Heart right ventricle (tissue), 16 donors: ENCODE measurements at places on chromosomes 12 and 14.

DNA sequence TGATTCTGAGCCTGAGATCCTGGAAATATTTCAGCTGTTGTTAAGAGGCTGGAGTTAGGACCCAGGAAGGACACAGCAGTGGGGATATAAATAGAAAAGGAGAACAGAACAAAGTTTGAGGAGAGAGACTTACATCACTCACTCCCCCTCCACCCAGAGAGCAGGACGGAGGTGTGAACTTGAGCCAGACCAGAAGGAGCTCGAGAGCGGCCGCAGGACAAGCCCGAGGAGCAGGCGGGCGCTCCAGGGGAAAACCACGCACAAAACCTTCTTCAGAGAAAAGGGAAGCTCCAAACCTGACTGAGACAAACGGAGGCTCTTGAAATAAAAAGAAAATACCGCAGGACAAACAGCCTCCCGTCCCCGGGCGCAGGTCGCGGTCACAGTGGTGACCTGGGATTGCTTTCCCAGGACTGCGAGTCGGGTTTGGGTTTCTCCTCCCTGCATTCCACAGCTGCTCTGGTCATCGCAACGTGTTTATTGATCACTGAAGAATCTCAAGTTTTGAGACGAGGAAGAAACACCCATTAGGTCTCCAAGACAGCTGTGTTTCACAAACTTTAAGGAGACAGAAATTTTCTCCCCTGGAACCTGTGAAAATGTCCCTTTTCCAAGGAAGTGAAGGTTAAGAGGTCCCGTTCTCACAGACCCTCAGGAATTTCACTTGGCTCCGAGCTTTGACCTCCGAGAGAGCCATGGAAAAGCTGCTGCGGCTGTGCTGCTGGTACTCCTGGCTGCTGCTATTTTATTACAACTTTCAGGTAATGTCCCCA is at the start of gene ADGRD1:
Gene ADGRD1 (plus strand): TSS at position 137 of the 773 bp plus-strand sequence. CDS start 559 bp downstream, at position 696.
- H3K36me3 ChIP-seq: no peaks in the 10 kb centered on the region
- H3K4me1 ChIP-seq: peaks cover 20% of the 10 kb centered on the region
- peak within 1 kb of the TSS; percentile 87 for H3K27ac ChIP-seq
- peak; percentile 77 for DNase-seq
- H3K27me3 ChIP-seq: no peaks in the 10 kb centered on the region

- H3K27me3 ChIP-seq: no peaks in the 10 kb centered on the region
- DNase-seq: no peak
- no peak overlapping the region for H3K4me3 ChIP-seq
- no peaks in the 10 kb centered on the region for H3K36me3 ChIP-seq
Measured at GRCh38 chr12:10652192-10652591, 21.7 kb downstream of the STYK1 start.

- H3K27ac ChIP-seq: no peak overlapping the region
- peaks cover 9% of the 10 kb centered on the region for H3K4me1 ChIP-seq
- H3K4me3 ChIP-seq: no peak overlapping the region
- no peaks in the 10 kb centered on the region for H3K36me3 ChIP-seq
- no peaks in the 10 kb centered on the region for H3K27me3 ChIP-seq
- DNase-seq: no peak
Measured at GRCh38 chr14:100434911-100435438, 111.8 kb downstream of the SLC25A47 start.

- peaks cover 51% of the 10 kb centered on the region for H3K27me3 ChIP-seq
- DNase-seq: no peak
- H3K4me1 ChIP-seq: peaks cover 26% of the 10 kb centered on the region
- peak within 1 kb of the TSS; percentile 21 for H3K4me3 ChIP-seq
Measured at GRCh38 chr12:57549909-57550640, at the start of gene KIF5A. Gene KIF5A, plus strand, starts transcription at chr12:57550044. Its CDS starts 228 bp downstream, at chr12:57550272.

- H3K4me3 ChIP-seq: no peak overlapping the region
- H3K27ac ChIP-seq: no peak overlapping the region
- H3K27me3 ChIP-seq: no peaks in the 10 kb centered on the region
- no peaks in the 10 kb centered on the region for H3K36me3 ChIP-seq
Measured at GRCh38 chr12:71727958-71728357, 26.7 kb upstream of the RAB21 start.

DNA sequence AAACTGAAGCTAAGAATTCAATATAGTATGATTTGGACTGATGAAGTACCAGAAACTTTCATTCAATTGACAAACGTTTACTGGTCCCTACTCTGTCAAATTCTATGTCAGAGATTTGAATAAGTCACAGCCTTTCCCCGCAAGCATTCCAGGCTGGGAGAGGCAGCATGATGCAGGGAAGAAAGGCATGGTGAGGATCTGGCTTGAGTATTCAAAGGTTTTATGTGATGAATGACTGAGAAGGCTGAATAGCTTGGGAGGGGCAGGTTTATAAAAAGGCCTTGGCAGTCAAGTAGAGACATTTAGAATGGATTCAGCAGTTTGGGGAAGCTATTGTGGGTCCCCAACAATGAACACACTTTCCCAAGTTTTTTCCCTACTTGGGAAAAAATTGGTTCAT is 431.8 kb downstream of the DPF3 start:
- DNase-seq: no peak
- no peak overlapping the region for H3K4me3 ChIP-seq
- no peak overlapping the region for H3K27ac ChIP-seq
- H3K4me1 ChIP-seq: no peaks in the 10 kb centered on the region
- no peaks in the 10 kb centered on the region for H3K36me3 ChIP-seq
- H3K27me3 ChIP-seq: no peaks in the 10 kb centered on the region

DNA sequence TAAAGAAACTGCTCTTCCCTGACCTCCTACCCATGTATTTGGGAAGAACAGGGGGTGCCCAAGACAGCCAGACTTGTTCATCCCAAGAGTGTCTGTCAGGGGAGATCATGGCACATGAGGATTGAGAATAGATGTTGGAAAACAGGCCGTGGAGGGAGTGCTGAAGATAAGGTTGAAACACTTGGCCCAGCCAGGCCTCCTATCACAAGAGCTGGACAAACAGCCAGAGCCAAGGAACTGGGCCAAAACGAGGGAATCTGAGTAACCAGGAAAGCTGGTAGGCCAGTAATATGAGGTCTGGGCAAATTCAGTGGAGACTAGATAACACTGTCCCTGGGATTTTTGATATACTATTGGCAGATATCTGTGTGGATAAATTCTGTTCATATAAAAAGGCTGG is 161.7 kb downstream of the TMX1 start:
- no peaks in the 10 kb centered on the region for H3K36me3 ChIP-seq
- no peak overlapping the region for H3K27ac ChIP-seq
- peaks cover 24% of the 10 kb centered on the region for H3K4me1 ChIP-seq
- peak; percentile 27 for DNase-seq
- no peak overlapping the region for H3K4me3 ChIP-seq
